ENCODE measurements at places on chromosomes 4 and X. TPM values are rescaled to one million over a fixed set of nuclear protein-coding genes. Genes with fewer than 3 reads are reported as not detected.

DNA sequence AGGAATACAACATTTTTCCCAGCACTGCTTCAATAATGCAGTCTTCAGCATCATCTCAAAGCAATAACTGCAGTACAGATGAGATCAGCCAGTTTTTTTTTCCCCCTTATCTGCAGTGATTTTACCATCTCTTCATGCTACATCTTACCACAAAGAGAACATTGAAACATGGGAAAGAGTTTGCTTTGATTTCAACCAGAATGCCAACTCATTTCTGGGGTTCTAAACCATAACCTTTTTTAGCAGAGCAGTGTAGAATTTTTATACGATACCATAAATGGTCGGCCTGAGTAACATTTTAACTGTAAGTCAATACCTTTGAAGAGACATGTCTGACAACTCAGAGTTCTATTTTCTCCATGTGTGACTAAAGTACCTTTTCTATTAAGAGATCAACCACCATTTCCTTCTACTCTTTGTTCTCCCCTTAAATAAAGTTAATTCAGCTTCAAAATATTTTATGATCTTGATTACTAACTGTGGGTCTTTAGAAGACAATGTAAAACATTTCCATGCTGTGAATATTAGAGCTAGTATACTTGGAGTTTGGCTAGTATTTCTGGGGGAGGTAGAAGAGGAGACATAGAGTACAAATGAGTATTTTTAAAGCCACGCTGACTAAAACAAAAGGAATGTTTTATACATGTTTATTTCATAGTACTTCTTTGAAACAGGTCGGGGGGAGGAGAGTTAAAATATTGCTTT is 69.1 kb downstream of the TET2 start:
- DNase-seq, result no peak

DNA sequence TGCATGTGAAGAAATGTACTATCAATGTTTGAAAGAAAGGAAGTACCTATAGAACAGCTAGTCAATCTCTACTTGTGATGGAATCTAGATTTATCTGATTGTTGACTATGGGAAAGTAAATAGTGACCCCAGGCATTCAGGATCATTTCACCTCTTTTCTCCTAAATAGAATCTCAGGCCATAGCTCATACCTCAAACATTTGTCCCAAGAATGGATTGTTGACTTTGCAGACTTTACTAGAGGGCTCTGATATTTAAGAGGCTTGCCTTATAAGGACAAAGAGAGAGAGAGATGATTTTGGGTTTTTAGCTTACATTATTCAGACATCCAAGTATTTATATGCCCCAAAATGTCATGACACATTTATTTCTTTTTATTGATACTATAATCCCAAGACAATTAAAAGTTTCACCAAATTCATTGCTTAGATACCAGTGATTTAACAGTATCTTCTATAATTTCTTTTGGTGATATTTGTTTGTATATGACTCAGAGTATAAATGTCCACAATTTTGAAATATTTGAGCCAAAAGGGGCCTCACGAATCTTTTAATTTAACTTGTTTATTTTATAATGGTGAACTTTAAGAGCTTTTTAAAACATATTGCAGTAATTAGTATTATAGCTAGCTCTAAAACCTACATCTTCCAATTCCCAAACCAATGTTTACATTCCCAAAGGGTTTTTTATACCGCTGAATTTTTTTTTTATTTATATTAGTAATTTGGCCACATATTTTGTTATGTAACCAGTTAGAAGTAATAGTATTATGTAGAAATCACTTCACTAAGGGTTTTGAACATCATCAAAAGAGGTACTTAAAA is 614.1 kb downstream of the PCDH7 start:
- no peak for DNase-seq

DNA sequence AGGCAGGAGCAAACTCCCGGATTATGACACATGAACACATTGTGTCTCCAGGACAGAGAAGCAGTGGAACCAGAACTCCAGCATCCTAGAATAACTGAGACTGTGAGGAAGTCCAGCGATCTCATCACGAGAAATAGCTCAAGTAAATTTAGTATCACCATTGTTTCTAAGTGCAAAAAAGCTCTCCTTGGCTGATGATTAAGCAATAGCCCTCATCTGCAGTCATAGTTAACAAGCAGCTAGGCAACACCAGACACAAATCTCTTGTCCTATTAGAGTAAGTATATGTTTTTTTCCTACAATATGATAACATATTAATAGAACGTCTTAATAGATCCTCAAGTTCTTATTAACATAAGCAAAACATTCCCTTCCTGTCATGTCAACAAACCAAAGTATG is 2.4 kb upstream of the CFAP299 start:
- DNase-seq, result no peak

CHIC1 gene
- 19.7 TPM for total RNA-seq

MSL3 gene
- total RNA-seq, result 20.2 TPM

DNA sequence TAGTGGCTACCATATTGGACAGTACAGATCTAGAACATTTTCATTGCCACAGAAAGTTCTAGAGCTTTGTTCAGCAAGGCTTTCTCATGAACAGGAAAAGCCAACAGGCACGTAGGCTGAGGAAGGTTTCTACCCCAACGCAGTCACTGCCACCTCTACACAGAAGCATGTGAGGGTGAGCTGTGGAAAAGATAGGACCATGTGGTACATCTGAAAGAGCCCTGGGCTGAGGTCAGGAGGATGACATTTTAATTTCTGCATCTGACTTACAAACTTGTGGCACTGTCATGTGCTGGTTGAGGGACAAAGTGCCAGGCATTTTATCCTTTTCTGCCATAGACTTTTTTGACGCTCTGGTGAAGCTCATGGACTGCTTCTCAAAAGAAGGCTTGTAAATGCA is 454.2 kb downstream of the BCOR start:
- no peak for DNase-seq

- no peak for DNase-seq
These were observed 38.1 kb downstream of the GPR174 start for GRCh38 chrX:79182616-79183015.

Measured in sigmoid colon (tissue), 7 donors.